ENCODE measurements at places on chromosomes 1 and 21.

DNA sequence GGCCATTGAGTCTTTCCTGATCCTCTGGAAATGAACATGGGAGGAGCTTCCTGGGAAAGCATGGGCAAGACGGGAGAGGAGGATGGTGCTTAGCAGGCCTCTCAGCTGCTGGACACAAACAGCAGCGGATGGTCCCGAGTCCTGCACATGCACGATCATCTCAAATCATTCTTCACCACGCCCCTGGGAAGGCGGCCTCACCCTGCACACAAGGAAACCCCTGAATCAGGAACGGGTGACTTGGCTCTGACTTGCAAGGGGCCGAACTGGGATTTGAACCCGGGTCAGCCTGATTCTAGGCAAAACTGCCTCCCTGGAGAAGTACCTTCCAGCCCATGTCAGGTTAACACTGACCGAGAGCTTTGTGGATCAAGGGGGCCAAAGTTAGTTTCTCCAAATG is 134.8 kb upstream of the WNT4 start:
- no peak for DNase-seq

- no peak for DNase-seq
These were observed 17.8 kb upstream of the PLD5 start for GRCh38 chr1:242542271-242542670.

- DNase-seq: no peak
These were observed 29.3 kb downstream of the C1orf141 start for GRCh38 chr1:67105508-67105907.

GRCh38 chr1:56433056-56433577 is 146.2 kb downstream of the PLPP3 start:
- DNase-seq: no peak

DNA sequence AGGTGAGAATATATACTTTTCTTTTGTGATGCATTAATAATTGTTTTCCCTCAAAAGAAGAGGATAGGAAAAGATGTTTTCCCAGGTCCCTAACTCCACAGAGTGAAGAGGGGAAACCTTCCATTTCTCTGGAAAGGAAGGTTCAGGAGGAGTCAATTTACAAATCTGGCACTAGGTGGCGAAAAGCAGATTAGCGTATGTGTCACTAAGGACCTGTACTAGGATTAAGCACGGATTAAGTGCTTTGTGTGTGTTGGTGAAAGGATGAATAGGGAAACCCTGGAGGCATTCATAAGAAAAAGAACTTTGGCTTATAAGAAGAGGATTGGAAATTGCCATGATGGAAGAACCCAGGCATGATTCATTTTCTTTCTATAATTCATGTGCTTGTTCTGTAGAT is 410.1 kb upstream of the PLXNA2 start:
- DNase-seq: peak; percentile 9

- no peak for DNase-seq
These were observed 22.2 kb upstream of the HPDL start for GRCh38 chr1:45304311-45305081.

GRCh38 chr1:183023601-183024316 is 539 bp downstream of the LAMC1 start:
- DNase-seq: peak; percentile 82

DNA sequence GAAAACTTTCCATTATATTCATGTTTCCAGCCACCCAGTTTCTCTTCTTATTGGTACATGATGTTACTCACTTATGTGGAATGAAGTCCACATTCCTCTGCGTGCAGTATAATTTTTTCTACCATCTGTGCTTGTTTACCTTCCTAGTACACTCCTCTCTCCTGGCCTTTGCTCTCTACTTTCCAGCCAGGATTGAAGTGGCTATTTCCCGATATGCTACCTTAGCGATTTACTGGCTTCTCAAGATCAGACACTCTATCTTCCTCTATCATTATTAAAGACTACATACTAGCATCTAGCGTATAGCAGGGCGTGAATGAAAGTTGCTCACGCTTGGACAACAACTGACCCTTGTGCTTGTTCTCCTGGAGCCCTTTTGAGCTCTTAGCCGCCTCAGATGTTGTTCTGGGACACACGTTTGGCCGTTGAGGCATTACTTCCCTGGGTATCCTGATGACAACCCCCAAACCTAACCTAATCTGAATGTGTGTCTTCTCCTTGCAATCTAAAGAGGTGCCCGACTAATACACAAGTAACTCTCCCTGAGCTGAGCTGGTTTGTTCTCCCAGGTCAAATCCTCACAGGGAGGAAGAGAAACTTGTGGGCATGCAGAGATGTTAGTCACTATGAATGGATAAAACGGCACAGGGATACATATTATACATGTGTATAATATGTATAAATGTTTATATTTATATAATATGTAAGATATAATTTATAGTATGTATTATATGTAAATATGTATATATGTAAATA is 13.4 kb upstream of the MTARC2 start:
- DNase-seq: peak; percentile 59

GRCh38 chr1:154199563-154199879 is 6.6 kb downstream of the CFAP141 start:
- DNase-seq: no peak

- DNase-seq: no peak
These were observed 97.0 kb downstream of the GIPC2 start for GRCh38 chr1:78142736-78143135.

DNA sequence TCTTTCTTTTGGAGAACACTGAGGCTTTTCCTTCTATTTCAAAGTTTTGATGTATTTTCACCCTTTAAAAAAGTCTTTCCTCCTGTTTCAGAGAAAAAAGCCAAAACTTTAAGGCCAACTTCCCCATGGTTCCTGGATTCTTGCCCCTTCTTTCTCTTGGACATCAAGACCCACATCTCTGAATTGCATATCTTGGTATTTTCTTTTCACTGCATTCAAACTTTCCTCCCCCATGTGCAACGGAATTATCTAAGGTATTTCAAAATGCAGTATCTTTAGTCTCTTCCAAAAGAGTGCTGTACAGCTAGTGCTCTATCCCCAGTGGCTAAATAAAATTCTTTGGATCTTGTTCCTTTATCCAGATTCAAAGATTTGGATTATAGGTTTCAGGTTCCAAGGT is 81.1 kb upstream of the TSPAN2 start:
- no peak for DNase-seq

DNA sequence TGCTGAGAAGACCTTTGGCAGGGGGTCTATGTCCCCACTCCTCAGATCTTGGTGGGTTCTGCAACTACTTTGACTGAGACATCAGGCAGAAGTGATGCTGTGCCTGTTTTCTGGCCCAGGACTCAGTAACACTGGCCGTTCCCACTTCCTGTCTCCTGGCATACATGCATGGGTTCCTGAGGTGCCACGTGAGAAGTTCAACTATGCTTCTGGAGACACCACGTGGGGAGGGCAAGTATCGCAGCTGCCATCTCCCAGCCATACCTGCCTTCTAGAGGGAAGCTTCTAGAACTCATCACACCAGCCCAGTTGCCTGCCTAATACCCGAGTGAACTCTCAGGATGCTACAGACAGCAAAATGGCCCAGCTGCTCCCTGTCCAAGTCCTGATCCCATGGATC is 65.8 kb downstream of the TRABD2B start:
- no peak for DNase-seq

GRCh38 chr1:64171246-64171645 is 32.2 kb upstream of the UBE2U start:
- DNase-seq: no peak

GRCh38 chr1:155636397-155637153 is 26.6 kb downstream of the MSTO1 start:
- no peak for DNase-seq

GRCh38 chr1:118991448-118991847 is 3.3 kb upstream of the TBX15 start:
- no peak for DNase-seq

GRCh38 chr21:14878971-14879370 is 185.8 kb downstream of the NRIP1 start:
- no peak for DNase-seq

GRCh38 chr1:92085727-92086126 is 5.6 kb downstream of the BTBD8 start:
- peak; percentile 14 for DNase-seq

GRCh38 chr1:159311679-159312078 is 9.5 kb downstream of the FCER1A start:
- DNase-seq: no peak

- DNase-seq: no peak
These were observed 209.4 kb downstream of the PTPRC start for GRCh38 chr1:198848206-198848605.

- no peak for DNase-seq
These were observed 8.0 kb upstream of the B4GALT3 start for GRCh38 chr1:161185282-161185682.

DNA sequence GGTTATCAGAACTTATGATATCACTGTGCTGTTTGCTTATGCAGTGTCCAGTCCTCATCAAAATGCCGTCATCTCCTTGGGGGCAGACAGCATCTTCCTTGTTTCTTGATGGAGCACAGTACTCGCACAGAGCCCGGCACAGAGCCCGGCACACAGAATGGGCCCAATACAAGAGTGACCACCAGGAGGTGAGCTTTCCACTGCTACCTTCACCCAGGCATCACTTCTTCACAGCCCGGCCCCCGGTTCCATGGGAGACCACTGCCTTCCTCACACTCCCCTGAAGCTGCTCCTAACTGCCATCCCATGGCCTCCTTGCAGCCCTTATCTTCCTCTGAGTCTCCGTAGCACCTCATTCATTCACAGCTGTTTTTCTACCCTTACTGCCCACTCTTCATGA is 94.0 kb downstream of the TNR start:
- DNase-seq: no peak

GRCh38 chr1:19800076-19800804 is 524 bp upstream of the TMCO4 start:
- DNase-seq: peak; percentile 68

DNA sequence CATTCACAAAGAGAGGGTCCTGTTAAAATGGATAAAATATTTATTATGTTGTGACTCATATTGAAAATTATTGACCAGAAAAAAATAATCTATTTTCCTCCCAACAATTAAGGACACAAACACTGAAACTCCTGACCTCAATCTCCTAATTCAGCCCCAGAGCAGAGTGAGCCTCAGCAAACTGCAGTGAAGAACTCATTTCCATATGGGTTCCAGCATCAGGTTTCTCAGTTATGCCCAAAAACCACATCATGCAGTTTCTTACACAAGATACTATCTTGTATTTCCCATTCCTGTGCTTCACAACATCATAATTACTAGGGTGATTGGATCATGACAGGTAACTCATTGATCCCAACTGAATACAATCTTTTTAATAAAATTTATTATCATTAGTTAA is 15.4 kb downstream of the PYHIN1 start:
- DNase-seq: no peak

GRCh38 chr1:8035289-8035688 is 9.2 kb upstream of the ERRFI1 start:
- DNase-seq: no peak

DNA sequence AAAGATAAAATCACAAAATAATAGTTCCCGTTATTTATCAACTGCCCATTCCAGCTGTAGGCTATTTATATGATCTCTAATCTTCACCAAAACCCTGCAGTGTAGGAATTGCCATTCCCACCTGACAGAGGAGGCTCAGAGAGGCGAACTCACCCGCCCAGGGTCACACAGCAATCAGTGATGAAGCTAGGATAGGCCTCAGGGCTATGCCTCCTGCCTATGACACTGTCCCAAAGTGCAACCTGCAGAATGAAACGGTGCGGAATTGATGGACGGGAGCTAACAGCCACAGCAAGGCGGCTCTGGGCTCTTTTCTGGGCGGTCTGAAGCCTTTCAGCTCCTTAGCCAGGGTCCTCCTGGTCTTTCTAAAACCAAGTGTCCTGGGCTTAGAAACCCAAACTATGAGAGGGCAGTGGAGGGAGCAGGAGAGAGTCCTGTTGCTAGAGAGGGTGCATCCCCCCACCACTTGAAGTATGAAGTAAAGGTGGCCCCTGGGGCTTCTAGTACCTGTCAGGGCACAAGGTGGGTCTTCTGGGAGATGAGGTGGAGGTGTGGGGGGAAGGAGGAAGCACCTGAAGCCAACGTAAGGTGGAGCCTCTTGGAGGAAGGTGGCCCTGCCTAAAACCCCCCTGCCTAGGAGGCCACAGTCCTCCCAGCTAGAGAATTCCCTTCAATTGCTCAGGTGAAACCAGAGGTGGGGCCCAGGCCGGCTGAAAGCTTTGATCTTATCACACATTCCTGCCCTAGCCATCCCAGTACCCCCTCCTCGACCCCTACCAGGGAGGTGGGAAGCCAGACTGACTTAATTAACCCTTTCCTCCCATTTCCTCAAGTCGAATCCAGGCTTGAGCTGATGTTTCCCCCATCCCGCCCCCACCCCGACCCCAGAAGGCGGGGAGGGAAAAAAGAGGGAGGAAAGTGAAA is 14.8 kb downstream of the HSPG2 start:
- DNase-seq: peak; percentile 74

- DNase-seq: no peak
These were observed 201.2 kb upstream of the ADAMTS5 start for GRCh38 chr21:27168084-27168483.

GRCh38 chr1:158509471-158510156 is 37.6 kb downstream of the OR10R2 start:
- no peak for DNase-seq

Measured in Caki2 (cell line).